ENCODE measurements at places on chromosomes 5 and 9.
A peak's percentile ranks its signal among the peaks of the same experiment; 100 is the strongest.

DNA sequence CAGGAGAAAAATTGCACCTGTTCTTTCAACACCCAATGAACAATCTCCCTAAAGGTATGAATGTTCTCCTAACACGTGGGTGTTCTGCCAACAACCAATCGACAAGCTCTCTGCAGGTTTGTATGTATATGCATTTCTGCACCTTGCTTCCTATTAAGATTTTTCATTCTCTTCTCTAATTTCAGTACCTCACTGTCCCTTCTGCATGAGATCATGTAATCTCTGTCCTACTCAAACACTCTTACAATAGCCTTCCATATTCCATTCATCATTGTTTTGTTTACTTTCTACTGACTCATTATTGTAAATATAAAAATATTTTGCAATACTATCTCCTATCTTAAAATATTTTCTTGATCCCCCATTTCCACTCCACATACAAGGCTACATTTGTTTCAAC, 382.0 kb downstream of the CDH12 start:
- no peak for DNase-seq

DNA sequence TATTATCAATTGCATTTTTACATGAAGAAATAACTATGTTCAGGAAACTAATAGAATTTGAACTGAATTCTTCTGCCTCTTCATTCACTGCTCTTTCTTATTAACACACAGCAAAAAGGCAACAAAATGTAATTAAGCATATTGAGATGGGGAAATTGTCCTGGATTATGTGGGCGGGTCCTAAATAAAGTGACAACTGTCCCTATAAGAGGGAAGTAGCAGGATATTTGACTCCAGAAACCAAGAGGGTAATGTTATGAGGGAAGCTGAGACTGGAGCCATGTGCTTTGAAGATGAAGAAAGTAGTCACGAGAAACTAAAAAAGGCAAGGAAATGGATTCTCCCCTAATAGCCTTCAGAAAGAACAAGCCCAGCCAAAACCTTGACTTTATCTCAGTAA, 311.2 kb upstream of the PIK3R1 start:
- DNase-seq, result no peak

- no peak for DNase-seq
These were observed 78.6 kb downstream of the AMBP start for GRCh38 chr9:113999256-114000062.

GRCh38 chr9:99506747-99507348, 284.8 kb downstream of the SEC61B start:
- no peak for DNase-seq

- DNase-seq, result no peak
These were observed 449.1 kb downstream of the PSAT1 start for GRCh38 chr9:78746010-78746409.

DNA sequence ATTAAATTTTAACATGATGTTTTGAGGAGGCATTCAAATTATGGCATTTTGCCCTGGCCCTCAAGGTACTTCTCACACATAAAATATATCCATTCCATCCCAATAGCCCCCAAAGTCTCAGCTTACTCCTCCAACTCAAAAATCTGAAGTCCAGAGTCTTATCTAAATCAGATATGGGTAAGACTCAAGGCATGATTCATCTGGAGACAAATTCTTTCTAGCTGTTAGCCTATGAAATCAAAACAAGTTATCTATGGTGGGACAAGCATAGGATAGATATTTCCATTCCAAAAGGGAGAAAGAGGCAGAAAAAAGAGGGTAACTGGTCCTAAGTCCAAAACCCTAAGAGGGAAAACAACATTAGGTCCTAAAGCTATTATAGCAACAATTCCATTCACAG, 408.4 kb downstream of the ZNF608 start:
- no peak for DNase-seq

- peak; percentile 7 for DNase-seq
These were observed 93.3 kb downstream of the KIAA0825 start for GRCh38 chr5:94524841-94525697.

DNA sequence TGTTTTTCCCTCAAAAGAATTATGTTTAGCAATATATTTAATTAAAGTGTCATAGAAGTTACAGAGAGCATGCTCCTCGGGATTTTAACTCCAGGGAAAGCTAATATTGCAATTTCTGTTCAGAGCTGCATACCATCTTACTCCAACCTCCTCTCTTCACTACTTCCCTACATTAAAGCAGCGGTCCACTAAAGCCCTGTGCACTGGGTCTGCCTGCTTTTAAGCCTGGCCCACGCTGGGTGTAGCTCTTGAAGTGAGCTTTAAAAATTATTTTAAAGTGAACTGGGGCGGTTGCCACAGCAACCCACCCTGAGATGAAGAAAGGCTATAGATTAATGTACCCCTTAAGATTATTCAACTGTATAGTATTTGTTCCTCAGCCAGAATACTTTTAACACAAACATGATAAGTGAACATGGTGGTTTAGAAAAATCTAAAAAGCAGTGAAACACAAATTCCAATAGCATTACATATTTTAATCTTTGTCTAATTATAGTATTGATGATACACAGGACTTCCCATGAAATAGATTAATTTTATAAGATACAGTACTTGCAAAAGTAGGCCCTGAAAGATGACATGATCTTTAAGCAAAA, 3.9 kb upstream of the MEF2C start:
- DNase-seq, result no peak

DNA sequence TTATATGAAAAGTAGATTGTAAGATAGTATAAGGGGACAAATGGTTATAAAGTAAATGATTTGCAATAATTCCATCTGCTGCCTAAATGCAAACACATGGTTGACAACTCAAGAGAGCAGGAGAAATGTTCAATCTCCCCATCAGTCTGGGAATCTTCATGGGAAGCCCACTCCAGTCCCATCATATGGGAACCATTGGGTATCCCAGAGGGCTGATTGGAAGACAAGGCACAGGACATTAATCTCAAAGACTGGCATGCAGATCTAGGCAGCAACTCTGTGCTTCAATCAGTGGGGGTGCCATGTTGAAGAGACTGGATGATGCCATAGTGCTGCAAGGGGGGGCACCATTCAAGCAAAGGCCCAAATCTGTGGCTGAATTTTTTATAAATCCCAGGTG, 193.1 kb upstream of the PDE4D start:
- DNase-seq, result no peak

DNA sequence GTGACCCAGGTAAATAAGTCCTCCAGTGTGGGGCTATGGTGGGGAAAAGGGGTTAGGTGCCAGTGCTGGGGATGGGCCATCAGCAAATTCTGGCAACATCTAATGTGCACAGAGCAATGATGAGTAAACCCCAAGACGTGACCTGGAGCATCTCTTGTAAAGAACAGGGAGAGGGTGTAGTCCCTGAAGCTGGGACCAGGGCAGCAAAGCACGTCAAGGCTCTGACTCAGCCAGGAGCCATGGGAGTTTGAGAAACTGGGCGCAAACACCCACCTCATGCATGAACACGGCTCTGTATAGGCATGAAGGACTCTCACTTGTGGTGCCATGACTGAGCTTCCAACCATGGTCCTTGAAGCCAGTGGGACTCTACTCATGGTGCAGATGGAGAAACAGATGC, 51.8 kb downstream of the DUSP1 start:
- DNase-seq, result no peak

DNA sequence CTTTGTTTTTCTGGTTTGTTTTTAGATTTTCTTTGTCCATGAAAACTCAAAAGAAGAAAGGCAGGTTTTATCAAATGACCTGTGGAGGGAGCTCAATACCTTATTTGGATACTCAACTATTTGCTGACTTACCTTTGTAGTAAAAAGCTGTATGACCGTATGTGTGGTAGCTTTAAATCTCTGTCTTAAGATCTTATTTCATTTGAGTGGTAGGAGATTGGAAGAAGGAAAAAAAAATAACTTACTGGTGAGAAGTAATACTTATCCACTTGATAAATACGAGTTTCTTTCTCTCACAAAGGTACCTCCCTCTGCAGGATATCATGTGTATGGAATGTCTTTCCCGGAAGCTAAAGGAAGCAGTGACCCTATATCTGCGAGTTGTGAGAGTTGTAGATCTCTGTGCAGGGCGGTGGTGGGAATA, 15.0 kb downstream of the FBXO38 start:
- no peak for DNase-seq

DNA sequence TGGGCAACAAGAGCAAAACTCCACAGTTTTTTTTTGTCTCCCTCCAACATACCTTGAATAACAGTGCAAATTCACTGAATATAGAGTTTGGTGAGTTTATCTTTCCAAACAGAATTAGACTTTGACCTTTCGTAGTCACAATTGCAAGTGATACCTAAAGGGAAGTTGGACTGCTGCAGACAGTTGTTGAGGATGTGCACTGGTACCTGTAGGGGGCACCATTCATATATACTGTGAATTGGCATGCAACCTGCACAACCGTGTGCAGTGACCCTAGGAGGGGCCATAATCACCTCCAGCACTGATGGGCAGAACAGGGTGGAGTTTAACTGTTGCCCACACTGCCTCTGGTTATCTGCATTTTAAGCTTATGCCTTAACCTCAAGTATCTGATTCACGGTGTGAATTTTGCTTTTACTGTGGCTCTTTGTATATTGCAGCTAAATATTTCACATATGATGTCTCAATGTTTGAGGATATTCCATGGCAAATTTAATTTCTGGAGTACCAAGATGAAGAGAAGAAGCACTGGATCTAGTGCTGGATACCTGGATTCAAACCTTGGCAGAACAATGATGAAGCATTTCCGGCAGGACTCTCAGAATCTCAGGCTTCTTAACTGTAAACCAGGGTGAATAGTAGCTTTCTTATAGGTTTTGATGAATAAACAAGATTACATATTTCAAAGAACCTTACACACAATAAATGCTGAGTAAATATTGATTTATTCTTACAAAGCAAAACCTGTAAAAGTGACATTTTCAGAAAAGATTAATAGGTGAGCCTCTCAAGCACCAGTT, 144.3 kb downstream of the ACTBL2 start:
- DNase-seq, result no peak

- no peak for DNase-seq
These were observed 15.5 kb upstream of the SMIM23 start for GRCh38 chr5:171770153-171770552.

GRCh38 chr5:172725785-172726184, 45.2 kb downstream of the DUSP1 start:
- no peak for DNase-seq

DNA sequence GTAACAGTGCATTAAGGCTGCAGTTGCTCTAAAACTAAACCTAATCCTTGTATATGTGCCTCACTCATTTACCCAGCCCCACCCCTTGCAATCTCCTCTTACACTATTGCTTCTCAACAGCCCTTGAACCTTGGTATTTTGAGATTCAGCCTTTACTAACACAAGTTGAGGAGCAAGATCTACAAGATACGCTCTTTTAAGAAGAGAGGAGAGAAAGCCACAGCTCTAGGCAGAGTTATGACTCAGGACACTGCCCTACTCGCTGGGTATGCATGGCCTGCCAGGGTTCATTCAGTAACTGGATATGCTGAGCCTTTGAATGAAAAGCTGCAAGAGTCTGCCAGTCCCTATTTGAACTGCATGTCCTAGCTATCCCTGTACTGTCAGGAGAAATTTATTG, 219.5 kb downstream of the PCSK5 start:
- DNase-seq, result no peak

- DNase-seq, result no peak
These were observed 169.1 kb downstream of the CSNK1G3 start for GRCh38 chr5:123681061-123681460.

DNA sequence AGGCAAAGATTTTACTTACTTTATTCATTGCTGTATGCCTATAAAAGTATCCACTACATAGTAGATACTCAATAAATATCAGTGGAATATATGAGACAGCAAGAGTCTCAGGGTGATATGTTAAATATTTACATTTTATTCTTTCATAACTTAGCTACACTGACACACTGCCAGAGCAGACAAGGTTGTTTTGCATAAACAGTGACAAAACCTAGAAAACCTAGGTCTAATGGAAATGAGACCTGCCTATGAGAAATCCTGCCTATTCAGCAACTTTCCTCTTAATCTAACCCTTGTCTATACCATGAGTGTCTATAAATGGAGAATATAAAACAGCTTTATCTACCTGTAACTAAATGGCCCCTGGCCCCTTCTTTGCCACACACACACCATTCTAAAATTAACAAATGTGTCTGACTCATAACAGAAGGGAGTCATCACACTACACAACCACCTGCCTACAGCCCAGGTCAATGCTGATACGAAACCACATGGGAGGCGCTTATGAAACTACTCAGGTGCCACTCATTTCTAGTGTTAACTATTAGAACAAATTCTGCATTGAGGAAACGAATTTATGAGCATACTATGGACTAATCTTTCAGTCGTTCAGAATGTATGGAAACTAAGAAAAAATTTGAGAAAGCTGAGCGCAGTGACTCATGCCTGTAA, 60.3 kb downstream of the UBAP2 start:
- DNase-seq, result no peak

DNA sequence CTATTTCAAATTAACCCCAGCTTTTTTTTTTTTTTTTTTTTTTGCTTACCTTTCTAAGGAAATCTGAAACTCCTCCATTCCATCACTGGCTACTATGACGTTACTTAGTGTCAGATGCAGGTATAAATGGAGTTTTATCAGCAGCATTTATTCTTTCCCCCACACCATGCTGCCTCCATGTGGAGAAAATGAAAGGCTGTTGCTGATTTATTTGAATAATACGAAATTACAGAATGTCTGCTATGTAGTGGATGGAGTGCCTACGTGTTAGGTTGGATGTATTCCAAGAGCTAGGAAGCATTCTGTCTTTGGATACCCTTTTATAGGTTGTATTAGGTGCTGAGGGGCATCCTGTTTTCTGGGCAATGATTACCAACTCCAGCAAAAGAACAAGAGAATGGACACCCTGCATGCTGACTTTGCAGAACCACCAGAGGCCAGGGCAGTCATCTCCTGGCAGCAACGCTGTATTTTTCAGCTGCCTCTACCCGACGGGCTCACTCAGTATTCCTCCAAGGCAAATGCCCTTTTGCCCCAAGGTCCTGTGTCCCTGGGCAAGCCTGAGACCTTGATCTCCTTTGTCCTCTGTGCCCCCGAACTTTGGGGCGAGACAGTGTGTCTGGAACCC, 199.5 kb downstream of the ALDH1A1 start:
- DNase-seq, result no peak

DNA sequence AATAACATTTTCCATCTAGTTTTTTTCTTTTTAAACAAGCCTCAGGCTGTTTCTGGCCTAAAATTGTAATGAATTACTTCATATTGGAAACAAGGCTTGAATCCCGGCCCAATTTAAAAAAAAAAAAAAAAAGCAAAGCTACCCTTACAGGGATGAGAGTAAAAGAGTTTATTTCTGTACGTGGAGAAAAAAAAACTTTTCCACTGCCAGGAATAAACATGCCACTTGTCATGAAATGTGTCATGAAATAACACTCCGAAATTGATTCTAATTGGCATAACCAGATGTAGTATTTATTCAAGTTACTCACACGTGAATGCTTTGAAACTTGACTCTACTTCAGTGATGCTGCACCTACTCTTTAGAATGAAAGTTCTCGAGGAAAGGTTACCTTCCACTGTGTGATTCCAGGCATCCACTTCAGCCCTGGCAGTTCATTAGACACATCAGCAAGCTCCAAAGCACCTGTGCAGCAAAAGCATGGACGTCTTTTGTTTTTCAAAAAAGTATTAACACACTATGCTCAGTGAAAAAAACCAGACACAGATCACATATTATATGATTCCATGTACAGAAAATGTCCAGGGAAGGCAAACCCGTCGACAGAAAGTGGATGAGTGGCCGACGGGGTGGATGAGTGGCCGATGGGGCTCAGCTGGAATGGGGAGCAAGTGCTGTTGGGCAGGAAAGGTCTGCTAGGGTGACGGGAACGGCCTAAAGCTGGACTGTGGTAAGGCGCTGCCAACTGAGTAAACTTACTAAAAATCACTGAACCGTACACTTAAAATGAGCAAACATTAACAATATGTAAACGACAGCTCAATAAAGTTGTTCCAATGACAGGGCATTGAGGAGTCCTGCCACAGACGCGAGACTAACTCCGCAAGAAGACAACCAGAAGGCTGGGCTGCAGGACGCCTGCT, 21.2 kb downstream of the NSUN2 start:
- no peak for DNase-seq

All from activated gamma-delta T cell treated with Interleukin-2 at 50 U/mL for 16 hours (primary cell).